ENCODE measurements at places on chromosomes 6 and 20.

DNA sequence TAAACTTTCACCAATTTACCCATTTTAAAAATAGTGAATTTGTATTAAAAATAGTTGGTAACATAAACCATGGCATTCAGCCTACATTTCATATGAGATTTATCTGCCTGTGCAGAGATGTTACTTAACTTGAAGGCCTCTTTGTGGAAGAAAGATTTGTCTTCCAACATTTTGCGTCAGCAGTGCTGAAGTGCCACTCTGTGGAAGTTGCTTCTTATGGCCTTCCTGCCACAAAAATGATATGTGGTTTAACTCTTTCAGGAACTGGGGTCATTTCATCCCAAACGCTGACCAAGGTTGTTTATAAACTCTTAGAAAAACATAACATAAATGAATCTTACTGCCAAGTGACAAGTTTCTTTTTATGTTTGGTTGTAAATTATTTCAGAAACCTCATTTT lies 246.8 kb downstream of the ARID1B start:
- no peak for DNase-seq

DNA sequence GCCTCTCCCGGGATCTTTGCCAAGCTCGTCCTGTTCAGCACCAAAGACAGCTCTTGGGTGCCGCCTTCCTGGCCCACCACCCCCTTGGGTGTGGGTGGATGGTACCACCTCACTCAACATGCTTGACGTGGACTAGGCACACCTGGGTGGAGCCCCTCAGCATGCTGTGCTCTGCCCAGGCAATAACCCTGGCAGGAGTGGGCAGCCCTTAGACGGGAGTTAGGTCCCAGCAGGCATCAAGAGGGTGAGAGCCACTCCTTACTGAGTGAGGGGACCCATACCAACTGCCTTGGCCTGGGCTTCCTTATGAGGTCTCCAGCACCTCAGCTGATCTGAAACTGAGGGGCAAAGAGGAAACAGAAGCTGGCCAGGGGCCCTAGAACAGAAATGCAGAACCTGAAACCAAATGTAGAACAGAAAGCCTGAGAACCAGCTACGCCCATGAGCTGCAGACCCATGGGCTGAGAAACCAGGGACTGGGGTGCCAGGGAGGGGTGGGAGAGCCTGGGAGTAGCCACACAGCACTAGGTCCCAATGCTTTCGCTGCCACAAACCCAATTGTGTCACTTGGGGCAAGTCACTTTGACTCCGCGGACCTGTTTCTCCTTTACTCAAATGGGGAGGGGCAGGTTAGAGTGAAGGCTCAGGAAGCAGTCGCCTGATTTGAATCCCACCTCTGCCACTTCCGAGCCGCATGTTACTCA lies 2.0 kb downstream of the FGD2 start:
- no peak for DNase-seq

- no peak for DNase-seq
Measured at GRCh38 chr20:39066471-39067242, 104.5 kb downstream of the DHX35 start.

DNA sequence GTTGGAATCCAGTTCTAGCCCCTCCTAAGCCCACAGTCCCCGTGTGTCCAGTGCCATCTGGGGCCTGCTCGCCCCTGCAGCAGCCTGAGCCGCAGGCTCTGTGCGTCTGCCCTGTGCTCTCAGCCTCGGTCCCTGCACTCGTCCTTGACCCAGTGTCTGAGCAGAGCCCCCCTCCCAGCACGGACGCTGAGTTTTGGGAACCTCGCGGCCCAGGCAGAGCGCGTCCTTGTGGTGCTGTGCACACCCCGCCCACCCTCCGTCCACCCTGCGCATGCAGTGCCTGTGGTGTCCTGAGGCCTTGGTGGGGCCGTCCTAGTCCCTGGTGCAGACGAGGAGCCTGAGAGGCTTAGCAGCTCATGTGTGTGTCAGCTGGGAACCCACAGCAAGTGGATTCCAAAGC lies 31.6 kb downstream of the OSBPL2 start:
- DNase-seq = no peak

DNA sequence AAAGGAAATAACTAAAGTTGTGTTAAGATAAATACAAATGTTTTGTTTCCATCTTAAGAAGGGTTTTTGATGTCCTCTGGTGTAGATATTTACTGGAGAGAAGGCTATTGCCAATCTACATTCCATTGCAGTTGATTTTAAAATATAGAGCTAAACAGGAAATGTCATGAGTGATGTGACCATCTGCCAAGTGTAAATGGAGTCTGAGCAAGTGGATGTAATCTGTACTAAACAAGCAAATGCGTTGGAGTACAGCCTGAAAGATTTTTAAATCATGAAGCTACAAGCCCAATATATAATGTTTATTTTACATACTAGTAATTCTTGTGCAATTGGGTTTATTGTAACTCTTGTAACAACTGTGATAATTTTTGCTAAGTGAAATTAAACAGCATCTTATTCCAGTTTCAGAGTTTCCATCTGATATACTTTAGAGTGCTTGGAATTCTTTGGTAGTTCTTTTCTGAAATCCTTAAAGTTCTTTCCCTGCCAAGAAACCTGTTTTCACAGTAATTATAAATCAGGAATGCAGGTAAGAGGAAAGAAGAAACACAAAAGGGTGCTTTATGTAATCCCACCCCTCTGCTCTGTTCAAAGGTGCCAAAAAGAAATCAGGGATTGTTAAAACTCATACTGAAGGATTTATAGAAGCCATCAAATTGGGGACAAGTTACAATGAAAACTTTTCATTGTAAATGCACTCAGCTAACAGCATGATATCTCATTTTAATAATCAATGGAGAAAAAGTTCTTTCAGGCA lies 47.2 kb upstream of the FLRT3 start:
- DNase-seq = no peak
